Epithelial cell of prostate (primary cell): ENCODE measurements at places on chromosomes 2 and 18.
A peak's percentile ranks its signal among the peaks of the same experiment; 100 is the strongest.

- no peak for DNase-seq
These were observed 6.3 kb downstream of the BOK start for GRCh38 chr2:241564596-241565410.

- no peak for DNase-seq
These were observed 50.0 kb downstream of the CFAP210 start for GRCh38 chr2:169644173-169644572.

GRCh38 chr18:3546106-3546505 is 96.1 kb downstream of the TGIF1 start:
- DNase-seq, result no peak

DNA sequence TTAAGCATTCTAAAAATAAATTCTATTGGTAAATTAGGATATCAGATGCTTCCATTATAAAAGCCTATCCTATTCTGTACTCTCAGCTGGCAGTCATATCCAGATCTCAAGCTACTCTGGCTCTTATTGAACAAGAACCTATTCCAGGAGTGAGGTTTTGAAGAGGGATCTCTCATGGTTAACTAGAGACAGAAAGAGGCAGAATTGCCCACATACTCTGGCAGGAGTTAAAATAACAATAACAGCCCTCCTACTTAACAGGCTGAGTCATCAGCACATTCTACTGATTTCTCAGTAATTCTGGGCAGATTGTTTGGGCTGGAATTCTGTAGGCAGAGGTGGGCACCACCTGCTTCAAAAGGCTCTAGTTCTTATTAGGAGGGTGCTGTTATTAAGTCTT is 142.0 kb upstream of the UNC80 start:
- DNase-seq, result no peak

DNA sequence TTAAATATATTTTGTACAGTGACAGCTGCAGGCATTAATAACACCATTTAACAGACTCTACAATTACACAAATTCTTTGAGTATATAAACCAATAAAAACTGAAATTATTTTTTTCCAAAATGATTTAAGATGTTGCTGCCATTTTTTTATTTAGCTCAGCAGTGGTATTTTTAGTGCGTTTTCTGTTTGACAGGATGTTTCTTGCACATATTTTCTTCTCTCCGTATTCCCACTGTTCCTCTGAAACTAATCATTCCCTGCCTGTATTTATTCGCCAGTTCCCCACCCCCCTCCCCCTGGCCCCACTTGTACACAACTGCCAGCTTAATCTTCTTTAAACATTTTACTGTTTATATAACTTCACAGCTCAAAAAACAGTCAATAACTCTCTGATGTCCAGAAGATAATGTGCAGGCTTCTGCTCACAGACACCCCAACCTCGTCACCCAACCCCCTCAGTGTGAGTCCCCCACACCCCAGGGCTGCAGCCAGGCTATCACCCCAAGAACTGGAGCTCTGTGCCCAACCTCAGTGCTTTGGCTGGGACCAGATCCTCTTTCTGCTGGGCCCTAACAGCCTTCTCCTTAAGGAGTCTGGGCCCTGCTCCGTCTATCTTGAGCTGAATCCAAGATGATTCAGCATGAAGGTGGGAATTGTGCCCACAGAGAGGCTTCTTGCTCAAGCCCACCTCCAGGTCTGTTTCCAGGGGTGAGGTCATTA is 41.6 kb upstream of the MAP4K4 start:
- DNase-seq, result no peak

GRCh38 chr2:1011006-1011405 is 60.4 kb downstream of the SNTG2 start:
- no peak for DNase-seq

DNA sequence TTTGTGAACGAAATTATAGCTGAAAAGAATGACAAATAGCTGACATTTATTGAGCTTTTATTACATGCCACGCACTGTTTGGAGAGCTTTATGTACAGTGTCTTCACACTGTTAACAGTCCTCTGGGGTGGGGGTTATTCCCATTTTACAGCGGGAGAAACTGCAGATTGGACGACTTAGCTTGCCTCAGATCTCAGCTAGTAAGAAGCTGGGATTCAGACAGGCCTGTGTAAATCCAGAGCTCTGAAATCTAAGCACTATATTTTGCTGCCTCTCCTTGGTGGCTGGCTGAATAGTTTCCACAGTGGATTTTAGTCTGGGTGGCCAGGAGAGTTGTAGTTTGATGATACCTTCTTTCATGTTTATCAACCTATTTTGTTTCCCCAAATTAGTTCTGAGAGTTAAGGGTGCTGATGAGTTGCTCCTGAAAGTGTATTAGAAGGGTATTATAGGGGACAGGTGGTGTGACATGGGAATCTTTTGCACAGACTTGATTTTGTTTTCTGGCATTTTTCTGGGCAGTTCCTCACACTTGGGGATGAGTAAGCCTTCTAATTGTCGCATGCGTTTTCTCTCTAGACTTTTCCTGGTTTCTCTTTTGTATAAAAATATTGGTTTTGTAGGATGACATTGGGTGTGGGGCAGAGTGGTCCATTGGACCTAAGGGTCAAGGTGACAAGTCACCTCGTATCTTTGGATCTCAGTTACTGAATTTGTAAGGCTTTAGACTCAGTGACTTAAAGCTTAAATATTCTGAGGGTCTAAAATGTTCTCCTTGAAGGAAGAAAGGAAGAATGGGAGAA is 1.5 kb downstream of the ACSL3 start:
- DNase-seq, result no peak

DNA sequence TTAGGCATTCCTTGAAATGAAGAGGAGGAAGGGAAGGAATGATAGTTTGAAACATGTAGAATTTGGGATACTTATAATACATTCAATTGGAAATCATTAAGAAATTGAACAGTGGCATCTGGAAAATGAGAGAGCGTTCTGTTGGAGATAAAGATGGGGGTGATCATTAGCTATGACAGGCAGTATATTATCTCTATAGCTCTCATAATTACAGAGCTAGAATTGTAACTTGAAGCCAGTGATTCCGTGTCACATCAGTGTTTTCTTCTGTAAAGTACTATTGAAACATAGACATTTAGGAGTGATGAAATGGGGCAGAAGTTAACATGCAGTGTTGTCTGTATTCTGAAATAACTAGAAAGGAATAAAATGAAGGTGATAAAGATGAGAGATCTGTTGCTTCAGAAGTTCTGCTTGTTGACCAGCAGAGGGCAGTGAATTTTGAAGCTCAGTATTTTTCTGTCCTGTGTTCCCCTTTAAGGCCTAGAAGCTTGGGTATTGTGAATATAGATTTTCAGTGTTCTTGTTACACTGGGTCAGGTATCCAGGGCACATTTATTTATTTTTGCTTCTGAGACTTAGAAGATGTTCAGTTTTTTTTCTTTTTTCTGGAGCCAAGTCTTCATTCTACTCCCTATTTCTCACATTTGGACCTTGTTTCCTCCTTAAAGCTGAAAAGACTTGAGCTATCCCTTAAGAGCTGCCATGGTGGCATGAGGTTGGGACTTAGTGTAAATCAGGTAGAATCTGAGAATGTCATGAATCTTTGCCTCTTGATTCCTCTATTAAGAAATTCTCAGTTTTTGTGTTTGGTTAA is 157.4 kb downstream of the TAF4B start:
- DNase-seq, result no peak

DNA sequence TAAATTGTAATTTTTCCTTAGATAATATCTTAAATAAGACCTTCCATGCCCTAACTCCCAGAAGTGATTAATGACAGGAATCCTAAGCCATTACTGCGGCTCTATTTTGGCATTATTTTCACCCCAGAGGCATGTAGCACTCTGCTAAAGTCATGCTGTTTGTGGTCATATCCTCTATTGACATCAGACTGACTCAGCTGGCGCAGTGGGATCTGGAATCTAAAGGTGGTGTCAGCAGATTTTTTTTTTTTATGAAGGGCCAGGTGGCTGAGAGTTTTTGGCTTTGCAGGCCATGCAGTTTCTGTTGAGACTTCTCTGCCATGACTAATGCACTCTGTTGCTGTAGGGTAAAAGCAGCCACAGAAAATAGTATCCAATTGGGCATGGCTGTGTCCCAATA is 64.1 kb upstream of the ACVR1C start:
- DNase-seq, result peak; percentile 97

DNA sequence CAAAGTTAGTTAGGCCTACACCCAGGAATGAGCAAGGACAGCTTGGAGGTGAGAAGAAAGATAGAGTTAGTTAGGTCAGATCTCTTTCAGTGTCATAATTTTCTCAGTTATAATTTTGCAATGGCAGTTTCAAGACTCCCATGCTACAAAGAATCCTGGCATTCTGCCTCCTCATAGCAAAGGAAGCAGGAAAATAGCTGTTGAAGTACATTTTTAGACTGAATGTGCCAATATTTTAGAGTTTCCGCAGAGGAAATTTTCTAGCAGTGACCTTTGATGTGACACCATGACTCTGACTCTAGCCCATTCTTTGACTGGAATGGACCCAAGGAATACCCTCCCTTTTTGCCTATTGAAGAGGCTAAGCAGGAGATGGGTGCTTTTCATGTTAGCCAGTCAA is 371.7 kb downstream of the PIK3C3 start:
- DNase-seq, result no peak

- no peak for DNase-seq
These were observed 3.5 kb upstream of the CABLES1 start for GRCh38 chr18:23131693-23132319.

DNA sequence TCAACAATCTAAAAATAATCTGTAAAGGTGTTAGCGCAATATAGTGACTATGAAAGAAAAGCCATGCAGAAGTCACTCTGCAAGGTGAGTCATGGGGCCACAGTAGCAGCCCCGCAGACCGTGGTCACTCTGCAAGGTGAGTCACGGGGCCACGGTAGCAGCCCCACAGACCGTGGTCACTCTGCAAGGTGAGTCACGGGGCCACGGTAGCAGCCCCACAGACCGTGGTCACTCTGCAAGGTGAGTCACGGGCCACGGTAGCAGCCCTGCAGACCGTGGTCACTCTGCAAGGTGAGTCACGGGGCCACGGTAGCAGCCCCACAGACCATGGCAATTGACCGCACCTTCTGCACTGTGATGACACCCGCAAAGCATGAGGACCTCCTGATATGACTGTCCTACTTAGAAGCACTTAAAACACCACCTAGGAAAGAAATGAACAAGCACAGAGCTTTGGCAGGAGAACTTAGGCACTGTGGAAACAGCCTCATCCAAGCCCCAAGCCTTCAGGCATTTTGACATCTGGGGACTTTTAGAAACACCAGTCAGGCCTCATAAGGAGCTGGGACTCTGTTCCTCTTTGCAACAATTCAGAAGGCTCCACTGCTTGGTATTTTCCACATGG is 70.1 kb downstream of the LDLRAD4 start:
- no peak for DNase-seq

GRCh38 chr2:109176928-109177327 is 47.9 kb downstream of the SH3RF3 start:
- no peak for DNase-seq
